Mesangial cell (primary cell): ENCODE measurements at places on chromosomes 7 and 10. TPM values are rescaled to one million over a fixed set of nuclear protein-coding genes. Genes with fewer than 3 reads are reported as not detected.

Gene HOGA1
- total RNA-seq = 3.1 and 18.4 TPM in 2 replicates

Gene ADIRF
- total RNA-seq = 0.33 and 0.63 TPM in 2 replicates

Gene FOXI2
- not detected in 2 replicates for total RNA-seq

Gene PRF1
- not detected in 2 replicates for total RNA-seq

Gene ENTPD1
- 0.13 and 0.16 TPM in 2 replicates for total RNA-seq

Gene PRSS37
- total RNA-seq = not detected in 2 replicates

Gene CYP17A1
- 0.13 TPM in 1 of 2 replicates, not detected in the other for total RNA-seq

Gene SEMA3D
- 0.33 and 0.51 TPM in 2 replicates for total RNA-seq

Gene DPP6
- 0.25 TPM in 1 of 2 replicates, not detected in the other for total RNA-seq

Gene SAP25
- total RNA-seq = 0.51 and 2.8 TPM in 2 replicates

Gene MPP7
- total RNA-seq = 1.4 and 2.8 TPM in 2 replicates

Gene SNX10
- 3.9 and 4.1 TPM in 2 replicates for total RNA-seq

Gene NANOS1
- 0.81 and 1.9 TPM in 2 replicates for total RNA-seq

Gene ARHGAP12
- total RNA-seq = 10.4 and 12.4 TPM in 2 replicates

Gene ARL4A
- total RNA-seq = 6.1 and 15.2 TPM in 2 replicates

Gene MSMB
- not detected in 2 replicates for total RNA-seq

Gene DNAH11
- not detected in 2 replicates for total RNA-seq

Gene POM121C
- total RNA-seq = 12.7 and 18.8 TPM in 2 replicates

Gene CDH23
- total RNA-seq = under 0.01 and 0.13 TPM in 2 replicates

Gene GPNMB
- total RNA-seq = 1.1 and 17.5 TPM in 2 replicates

Gene RARRES2
- total RNA-seq = 3.3 and 34.4 TPM in 2 replicates

Gene HUS1
- total RNA-seq = 10.9 and 16.3 TPM in 2 replicates

Gene ANKRD7
- 1.6 and 2.3 TPM in 2 replicates for total RNA-seq

Gene PSD
- total RNA-seq = 1.6 and 9.3 TPM in 2 replicates

Gene MBL2
- not detected in 2 replicates for total RNA-seq

Gene PNLIPRP1
- total RNA-seq = not detected in 2 replicates

Gene ASZ1
- not detected in 2 replicates for total RNA-seq

Gene TRIM50
- total RNA-seq = not detected in 2 replicates

Gene FAM13C
- 0.16 and 0.51 TPM in 2 replicates for total RNA-seq

Gene ZPBP
- total RNA-seq = not detected in 2 replicates

Gene HECW1
- total RNA-seq = under 0.01 and 0.38 TPM in 2 replicates

Gene PRSS2
- not detected in 2 replicates for total RNA-seq

Gene SPDYE8
- total RNA-seq = not detected in 2 replicates

Gene GDF2
- not detected in 2 replicates for total RNA-seq

Gene ACHE
- total RNA-seq = under 0.01 and 0.51 TPM in 2 replicates

Gene ABLIM1
- 7.2 and 33.1 TPM in 2 replicates for total RNA-seq

Gene CPXM2
- total RNA-seq = under 0.01 and 0.16 TPM in 2 replicates

Gene MAGI2
- 0.81 and 4.6 TPM in 2 replicates for total RNA-seq

Gene KIAA1549
- total RNA-seq = 5.4 and 7.0 TPM in 2 replicates
